ENCODE measurements at places on chromosomes 7 and 10. TPM values are rescaled to one million over a fixed set of nuclear protein-coding genes. Genes with fewer than 3 reads are reported as not detected.
A peak's percentile ranks its signal among the peaks of the same experiment; 100 is the strongest.

GIMAP6 gene
- total RNA-seq, result not detected

HTR7 gene
- 0.93 TPM for total RNA-seq

TMEM273 gene
- total RNA-seq, result not detected

GRCh38 chr10:61835069-61835945, 66.2 kb upstream of the ARID5B start:
- H3K27ac ChIP-seq, result peak overlapping the region; percentile 0
- H3K27me3 ChIP-seq, result no peaks in the 10 kb centered on the region
- H3K36me3 ChIP-seq, result peaks cover 3% of the 10 kb centered on the region
- H3K4me3 ChIP-seq, result no peak overlapping the region
- no peak for DNase-seq

DNA sequence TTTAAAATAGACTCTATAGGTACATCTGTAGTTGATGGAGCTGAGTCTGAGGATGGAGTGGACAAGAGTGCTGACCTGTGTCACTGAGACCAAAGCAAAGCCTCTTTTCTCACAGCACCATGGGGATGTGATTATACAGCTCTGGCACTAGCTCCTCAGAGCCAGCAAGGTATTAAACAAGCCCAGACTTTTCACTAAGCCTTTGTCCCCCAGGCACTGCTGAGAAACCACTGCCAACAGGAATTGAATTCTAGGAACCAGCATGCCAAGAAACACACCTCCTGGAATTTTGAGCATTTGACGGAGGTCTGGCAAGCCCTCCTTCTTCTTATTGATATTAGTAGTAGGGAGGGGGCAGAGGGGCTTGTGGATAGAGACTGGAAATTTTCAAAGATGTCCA, 147.0 kb downstream of the C1GALT1 start:
- peaks cover 4% of the 10 kb centered on the region for H3K27me3 ChIP-seq
- H3K4me3 ChIP-seq, result no peak overlapping the region
- no peaks in the 10 kb centered on the region for H3K36me3 ChIP-seq
- H3K4me1 ChIP-seq, result no peaks in the 10 kb centered on the region
- no peak for DNase-seq
- H3K27ac ChIP-seq, result no peak overlapping the region

DNA sequence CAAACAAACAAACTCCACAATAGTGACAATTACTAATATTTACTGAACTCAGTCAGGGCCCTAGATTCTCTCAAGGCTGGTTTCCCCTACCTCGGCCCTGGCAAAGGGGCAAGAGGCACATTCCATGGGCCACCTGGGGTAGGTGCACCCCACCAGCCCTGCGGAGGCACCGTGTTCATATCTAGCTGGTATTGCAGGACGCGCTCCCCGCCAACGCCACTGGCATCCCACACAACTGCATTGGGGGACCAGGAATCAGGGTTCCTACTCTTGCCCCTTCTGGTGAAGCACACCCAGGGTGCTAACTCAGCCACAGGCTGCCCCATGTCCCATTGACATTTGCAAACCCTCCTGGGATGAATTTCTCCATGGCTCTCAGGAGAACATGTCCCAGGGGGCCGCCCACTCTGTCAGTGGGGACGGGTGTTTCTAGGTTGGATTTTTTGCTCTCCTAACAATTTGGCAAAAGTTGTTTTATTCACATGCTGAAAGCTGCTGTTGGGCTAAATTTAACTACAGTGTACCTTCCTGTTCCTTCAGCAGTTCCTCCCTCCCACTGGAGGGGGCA, 76.7 kb downstream of the ZRANB1 start:
- H3K4me3 ChIP-seq, result no peak overlapping the region
- peaks cover 43% of the 10 kb centered on the region for H3K36me3 ChIP-seq
- H3K4me1 ChIP-seq, result peaks cover 18% of the 10 kb centered on the region
- peak overlapping the region; percentile 56 for H3K27ac ChIP-seq
- H3K27me3 ChIP-seq, result no peaks in the 10 kb centered on the region
- DNase-seq, result no peak

DNA sequence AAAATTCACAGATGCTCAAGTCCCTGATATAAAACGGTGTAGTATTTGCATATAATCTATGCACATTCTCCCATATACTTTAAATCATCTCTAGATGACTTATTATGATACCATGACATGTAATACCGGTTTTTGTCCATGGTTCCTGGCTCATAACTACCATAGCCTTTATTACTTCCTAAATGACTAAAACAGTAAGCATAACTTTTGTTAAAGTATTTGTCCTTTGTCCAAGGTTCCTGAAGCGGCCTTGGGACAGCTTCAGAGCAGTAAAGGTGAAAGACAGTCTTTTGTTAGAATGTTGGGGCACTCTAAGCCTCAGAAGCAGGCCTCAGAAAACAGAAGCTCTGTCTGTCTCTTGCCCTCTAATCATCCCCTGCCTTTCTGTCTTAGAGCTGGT, 4.0 kb downstream of the CRCP start:
- peaks cover 5% of the 10 kb centered on the region for H3K36me3 ChIP-seq
- H3K27me3 ChIP-seq, result no peaks in the 10 kb centered on the region
- peaks cover 36% of the 10 kb centered on the region for H3K4me1 ChIP-seq
- H3K4me3 ChIP-seq, result no peak overlapping the region

DNA sequence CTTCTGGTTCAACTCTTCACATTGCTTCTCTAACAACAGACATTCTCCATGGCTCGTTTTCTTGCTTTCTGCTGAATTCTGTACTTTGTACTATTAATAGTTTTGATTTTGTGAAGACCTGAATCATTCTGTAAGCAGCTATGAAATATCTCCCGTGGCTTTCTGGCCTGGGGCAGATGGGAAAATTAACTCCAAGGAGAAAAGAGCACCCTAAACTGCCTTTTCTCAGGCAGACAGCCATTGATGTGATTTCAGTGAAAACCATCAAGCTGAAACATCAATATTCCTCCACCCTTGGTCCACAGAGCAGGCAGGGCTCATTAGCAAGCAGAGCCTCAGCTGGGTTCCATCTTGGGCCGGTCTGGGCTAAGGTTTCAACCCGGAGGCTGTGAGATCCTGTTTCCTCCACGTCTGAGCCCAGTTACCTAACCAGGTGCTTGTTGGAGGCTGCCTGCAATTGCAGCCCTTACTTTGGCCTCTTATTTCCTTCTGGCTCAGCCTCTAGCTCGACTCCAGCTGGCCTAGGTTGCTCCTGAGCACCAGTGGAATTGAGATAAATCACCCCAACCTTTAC, 21.1 kb upstream of the EZH2 start:
- peaks cover 2% of the 10 kb centered on the region for H3K4me1 ChIP-seq
- no peak overlapping the region for H3K27ac ChIP-seq
- peaks cover 23% of the 10 kb centered on the region for H3K27me3 ChIP-seq
- no peak for DNase-seq
- no peaks in the 10 kb centered on the region for H3K36me3 ChIP-seq
- H3K4me3 ChIP-seq, result no peak overlapping the region

Data from progenitor cell of endocrine pancreas (in vitro differentiated cells).